ENCODE measurements at places on chromosomes 5 and 9.
A peak's percentile ranks its signal among the peaks of the same experiment; 100 is the strongest.

- DNase-seq: no peak
Observed at GRCh38 chr9:1002678-1003077, 26.2 kb downstream of the DMRT3 start.

GRCh38 chr5:4082966-4083564 lies 487.4 kb downstream of the IRX1 start:
- DNase-seq: no peak

- no peak for DNase-seq
Observed at GRCh38 chr9:85536076-85536475, 205.7 kb downstream of the AGTPBP1 start.

GRCh38 chr9:14380061-14380836 lies 66.3 kb upstream of the NFIB start:
- no peak for DNase-seq

DNA sequence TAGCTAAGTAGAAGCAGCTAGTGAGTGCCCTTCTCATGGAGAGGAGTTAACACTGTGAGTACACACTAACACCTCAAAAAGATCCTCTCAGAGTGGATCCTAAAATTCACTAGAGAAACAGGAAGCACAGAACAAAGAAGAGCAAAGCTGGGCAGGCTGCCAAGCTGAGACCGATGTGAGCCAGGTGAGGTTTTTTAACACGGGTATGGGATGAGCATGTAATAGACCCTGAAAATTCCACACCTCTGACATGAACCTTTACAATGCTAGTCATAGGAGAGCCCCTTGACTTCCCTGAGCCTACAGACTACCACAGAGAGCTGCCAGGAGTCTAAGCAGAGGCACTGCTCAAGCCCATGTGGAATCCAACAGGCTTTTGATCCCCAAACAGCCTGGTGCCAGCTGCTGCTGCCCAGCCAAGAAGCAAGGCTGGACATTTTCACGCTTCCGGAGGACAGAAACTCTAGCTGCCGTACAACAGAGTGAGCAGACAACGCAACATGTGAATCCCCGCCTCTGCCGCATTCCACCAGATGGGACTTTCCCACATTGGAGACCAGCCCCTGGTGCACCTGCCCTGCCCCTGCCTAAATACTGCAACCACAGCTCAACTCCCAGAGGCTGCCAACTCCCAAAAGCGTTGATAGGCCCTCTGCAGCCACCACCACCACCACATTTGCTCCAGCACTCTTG lies 280.8 kb downstream of the CDH10 start:
- DNase-seq: no peak

GRCh38 chr5:118952992-118953651 lies 35.2 kb downstream of the DTWD2 start:
- no peak for DNase-seq

DNA sequence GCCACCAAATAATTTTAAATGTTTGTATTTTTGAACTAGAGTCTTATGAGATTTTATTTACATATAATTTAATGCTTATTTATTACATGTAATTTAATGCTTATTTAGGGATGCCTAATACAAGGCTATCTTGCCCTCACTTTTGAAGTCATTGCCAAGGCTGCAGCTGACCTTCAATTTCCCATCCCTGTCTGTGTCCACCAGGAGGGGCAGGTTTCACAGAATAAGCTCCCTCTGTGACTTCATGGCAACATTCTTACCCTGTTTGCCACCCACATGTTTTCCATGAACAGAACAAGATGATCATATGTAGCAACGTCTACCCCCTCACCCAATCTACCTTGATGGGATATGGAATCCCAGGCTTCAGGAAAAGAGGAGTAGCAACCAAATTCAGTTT lies 27.0 kb downstream of the C5 start:
- no peak for DNase-seq

- DNase-seq: no peak
Observed at GRCh38 chr5:41526699-41527098, 16.3 kb upstream of the PLCXD3 start.

- DNase-seq: no peak
Observed at GRCh38 chr5:65861830-65862241, 64.5 kb upstream of the ERBIN start.

DNA sequence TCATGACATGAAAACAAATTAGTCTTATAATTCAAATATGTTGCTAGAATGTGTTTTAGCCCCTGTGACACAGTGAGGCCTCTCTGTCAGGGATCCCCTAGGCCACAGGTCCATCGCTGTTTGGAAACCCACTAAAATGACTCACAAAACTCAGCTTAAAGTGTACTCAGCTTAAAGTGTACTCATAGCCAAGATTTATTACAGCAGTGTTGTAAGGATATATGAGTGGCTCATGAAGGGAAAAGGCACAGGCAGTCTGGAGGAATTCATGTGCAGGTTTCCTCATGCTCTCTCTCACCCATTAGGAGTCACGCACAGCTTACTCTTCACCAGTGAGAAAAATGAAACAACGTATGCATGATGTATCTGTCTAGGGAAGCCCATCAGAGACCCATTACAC lies 24.4 kb upstream of the TGFBI start:
- DNase-seq: no peak

DNA sequence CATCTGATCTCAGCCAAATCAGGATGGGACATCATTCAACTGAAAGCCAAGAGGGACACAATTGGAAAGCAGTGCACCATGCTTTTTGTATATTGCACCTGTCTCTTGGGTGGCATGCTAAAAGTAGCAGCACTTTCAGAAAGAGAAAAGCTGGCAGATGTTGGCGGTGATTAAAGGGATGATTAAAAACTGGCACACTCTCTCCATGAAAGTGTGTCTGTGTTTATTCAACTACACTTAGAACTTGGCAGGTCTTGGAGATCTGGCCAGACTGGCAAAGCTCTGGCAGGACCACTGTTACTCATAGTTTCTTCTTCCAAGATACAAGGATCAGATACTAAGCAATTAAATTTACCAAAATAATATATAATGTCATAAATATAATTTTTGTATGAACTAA lies 112.9 kb upstream of the ELAVL2 start:
- peak; percentile 6 for DNase-seq

DNA sequence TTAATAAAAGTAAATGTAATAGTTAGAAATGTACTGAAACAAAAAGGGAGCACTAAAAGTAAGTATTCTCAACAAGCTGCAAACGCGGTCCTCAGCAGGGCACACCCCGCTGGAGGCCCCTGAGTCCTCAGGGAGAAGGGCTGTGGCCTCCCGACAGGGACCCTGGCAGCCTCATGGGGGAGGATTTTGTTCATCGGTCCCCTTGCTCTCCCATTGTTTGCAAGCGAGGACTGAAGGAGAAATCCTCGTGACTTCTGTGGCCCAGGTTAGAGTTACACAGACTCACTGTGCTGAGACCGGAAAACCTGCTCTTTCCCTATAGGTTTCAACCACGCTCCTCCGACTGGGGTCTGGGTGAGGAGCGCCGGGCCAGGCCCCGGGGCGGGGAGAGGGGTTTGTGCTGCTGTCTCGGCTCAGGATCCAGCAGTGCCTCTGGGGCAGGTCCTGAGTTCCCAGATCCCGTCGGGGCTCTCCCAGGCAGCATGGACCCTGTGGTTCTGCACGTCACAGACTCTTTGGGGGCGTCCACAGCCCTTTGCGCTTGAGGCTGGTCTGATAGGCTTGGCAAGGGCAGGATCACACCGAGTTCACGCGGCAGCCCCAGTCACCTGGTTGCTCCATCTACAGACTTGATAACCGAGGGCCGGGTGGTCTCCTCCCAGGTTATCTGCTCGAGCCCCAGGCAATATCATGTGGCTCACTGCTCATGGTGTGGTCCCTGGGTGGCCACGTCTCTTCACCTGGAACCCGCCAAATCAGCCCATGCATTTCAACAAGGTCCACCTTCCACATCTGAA lies 38.8 kb downstream of the MRPL36 start:
- no peak for DNase-seq

- DNase-seq: no peak
Observed at GRCh38 chr9:125472562-125472925, 210.9 kb downstream of the GAPVD1 start.

DNA sequence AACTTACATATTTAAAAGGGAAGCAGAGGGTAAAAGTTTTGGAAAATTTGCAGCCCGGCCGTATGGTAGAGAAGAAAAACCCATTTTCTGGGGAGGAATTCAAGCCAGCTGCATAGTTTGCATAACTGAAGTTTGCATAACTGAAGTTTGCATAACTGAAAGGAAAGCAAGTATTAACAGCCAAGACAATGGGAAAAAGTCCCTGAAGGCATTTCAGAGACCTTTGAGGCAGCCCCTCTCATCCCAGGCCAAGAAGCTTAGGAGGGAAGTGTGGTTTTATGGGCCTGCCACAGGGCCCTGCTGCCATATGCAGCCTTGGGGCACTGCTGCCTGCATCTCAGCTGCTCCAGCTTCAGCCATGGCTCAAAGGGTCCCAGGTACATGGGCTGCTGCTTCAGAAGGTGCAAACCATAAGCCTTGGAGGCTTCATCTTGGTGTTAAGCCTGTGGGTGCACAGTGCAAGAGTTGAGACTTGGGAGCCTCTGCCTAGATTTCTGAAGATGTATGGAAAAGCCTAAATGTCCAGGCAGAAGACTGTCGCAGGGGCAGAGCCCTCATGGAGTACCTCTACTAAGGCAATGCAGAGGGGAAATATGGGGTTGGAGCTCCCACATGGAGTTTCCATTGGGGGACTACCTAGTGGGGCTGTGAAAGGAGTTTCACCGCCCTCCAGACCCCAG lies 36.9 kb upstream of the CXCL14 start:
- no peak for DNase-seq

Measured in NCI-H2171 (cell line).